ENCODE measurements at places on chromosomes 6 and 20.

GRCh38 chr6:99602520-99603420 is 3.9 kb upstream of the PRDM13 start:
- no peaks in the 10 kb centered on the region for H3K36me3 ChIP-seq
- no peak for DNase-seq
- H3K27me3 ChIP-seq = peaks cover 39% of the 10 kb centered on the region
- peak overlapping the region; percentile 39 for H3K4me3 ChIP-seq
- H3K4me1 ChIP-seq = peaks cover 25% of the 10 kb centered on the region

DNA sequence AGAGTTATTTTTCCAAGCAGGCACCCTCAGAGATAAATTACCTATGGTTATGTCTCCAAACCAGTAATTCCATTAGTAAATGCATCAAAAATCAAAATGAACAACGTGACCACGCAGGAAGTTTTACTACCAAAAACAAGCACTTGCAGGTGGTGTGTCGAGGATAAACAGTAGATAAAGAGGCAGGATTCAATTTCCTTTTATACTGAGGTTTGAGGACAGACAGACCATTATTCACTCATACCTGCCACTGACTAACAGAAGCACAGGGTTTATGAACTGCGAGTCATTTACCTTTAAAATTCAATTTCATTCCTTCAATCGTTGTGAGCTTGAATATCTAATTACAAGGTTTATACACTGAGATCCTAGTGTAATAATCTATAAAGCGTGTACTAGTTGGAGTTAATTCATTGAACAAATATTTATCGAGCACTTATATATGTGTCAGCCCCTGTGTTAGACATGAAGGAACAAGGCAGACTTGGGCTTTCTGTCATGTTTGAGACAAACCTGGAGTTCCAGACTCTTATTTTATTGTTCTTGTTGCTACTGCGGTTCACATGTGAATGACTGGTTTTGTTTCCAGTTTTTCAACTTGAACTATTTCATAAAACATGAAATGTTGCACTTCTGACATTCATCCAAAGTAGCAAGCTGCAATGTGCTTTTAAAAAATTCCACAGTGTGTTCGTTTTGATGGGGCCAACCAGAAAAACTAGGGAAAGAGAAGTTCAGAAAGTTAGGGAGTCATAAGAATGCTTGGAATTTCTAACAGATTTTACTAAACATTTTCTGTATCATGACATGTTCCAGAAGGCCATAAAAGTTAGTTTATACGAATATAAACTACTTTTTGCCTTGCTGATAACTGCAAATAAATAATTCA is 205.6 kb downstream of the UST start:
- H3K4me1 ChIP-seq = no peaks in the 10 kb centered on the region
- DNase-seq = no peak
- H3K27me3 ChIP-seq = no peaks in the 10 kb centered on the region
- H3K4me3 ChIP-seq = no peak overlapping the region
- H3K36me3 ChIP-seq = no peaks in the 10 kb centered on the region

DNA sequence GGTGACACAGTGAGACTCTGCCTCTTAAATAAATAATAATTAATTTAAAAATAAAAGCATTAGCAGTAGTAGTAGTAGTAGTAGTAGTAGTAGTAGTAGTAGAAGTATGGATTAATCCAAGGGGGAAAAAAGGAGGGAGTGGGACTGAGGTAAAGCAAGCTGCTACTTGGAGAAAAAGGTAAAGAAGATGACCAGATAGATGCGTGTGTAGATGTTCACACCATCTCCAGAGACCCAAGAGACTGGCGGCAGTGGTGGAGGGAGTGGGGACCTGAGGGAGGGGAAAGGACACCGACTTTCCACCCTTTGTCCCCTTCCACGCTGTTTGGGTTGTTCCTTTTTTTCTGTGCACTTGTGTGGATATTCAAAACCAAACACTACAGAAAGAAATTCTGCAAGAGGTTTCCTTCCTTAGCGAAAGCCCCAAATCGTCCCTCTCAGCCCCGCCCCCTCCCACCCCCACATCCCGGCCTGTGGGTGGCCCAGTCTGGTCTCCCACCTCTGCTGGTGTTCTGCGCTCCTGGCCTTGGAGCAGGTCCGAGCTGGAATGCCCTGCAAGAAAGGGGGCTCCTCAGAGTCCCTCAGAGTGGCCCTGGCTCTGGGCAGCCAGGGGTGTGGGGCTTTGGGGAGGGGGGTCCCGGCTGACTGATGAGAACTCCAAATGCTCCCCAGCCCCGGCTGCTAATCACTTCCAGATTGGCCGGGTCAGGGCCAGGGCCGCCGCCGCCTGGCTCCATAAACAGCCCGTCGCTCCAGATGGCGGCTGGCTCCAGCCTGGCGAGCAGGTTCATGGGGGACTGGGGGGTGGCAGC is 60.2 kb downstream of the UBE2V1 start:
- no peak for DNase-seq
- H3K4me3 ChIP-seq = no peak overlapping the region
- peaks cover 30% of the 10 kb centered on the region for H3K4me1 ChIP-seq
- no peak overlapping the region for H3K27ac ChIP-seq
- no peaks in the 10 kb centered on the region for H3K27me3 ChIP-seq

GRCh38 chr6:15266423-15266996 is 20.6 kb downstream of the JARID2 start:
- no peak overlapping the region for H3K4me3 ChIP-seq
- no peaks in the 10 kb centered on the region for H3K36me3 ChIP-seq
- no peak for DNase-seq
- H3K27me3 ChIP-seq = no peaks in the 10 kb centered on the region
- H3K4me1 ChIP-seq = peaks cover 68% of the 10 kb centered on the region

- H3K27me3 ChIP-seq = no peaks in the 10 kb centered on the region
- DNase-seq = no peak
- H3K4me1 ChIP-seq = peaks cover 36% of the 10 kb centered on the region
- H3K36me3 ChIP-seq = peaks cover 90% of the 10 kb centered on the region
Observed at GRCh38 chr20:41408156-41408794, 41.7 kb upstream of the EMILIN3 start.

DNA sequence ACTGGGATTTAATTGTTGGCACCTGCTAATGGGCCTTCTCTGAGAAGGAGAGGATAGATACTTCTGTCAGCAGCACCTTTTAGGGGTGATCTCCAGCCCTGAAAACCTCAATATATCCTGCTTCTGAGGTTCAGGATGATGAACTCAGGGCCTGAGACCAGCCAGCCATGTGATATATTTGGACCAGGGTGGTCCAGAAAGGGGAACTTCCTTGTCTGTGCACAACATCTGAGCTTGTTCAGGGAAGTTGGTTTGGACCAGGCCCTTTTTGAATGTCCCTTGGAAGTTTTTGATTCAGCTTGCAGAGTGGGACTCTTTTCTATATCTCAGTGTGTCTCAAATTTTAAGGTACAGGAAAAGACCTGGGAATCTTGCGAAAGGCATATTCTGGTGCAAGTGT is 85.8 kb downstream of the GFRA4 start:
- H3K27me3 ChIP-seq = no peaks in the 10 kb centered on the region
- no peaks in the 10 kb centered on the region for H3K4me1 ChIP-seq
- H3K27ac ChIP-seq = no peak overlapping the region
- H3K36me3 ChIP-seq = peaks cover 84% of the 10 kb centered on the region

GRCh38 chr20:62141397-62142251 is 1.6 kb downstream of the PSMA7 start:
- no peaks in the 10 kb centered on the region for H3K27me3 ChIP-seq
- H3K4me1 ChIP-seq = peaks cover 38% of the 10 kb centered on the region
- no peak for DNase-seq

- H3K4me3 ChIP-seq = no peak overlapping the region
- no peak overlapping the region for H3K27ac ChIP-seq
- no peaks in the 10 kb centered on the region for H3K4me1 ChIP-seq
- peak; percentile 65 for DNase-seq
Observed at GRCh38 chr20:33933469-33933909, 60.2 kb upstream of the RALY start.

GRCh38 chr6:162666246-162666645 is 61.3 kb downstream of the PRKN start:
- H3K4me1 ChIP-seq = peaks cover 15% of the 10 kb centered on the region
- H3K36me3 ChIP-seq = no peaks in the 10 kb centered on the region
- no peaks in the 10 kb centered on the region for H3K27me3 ChIP-seq
- DNase-seq = no peak
- H3K27ac ChIP-seq = no peak overlapping the region

DNA sequence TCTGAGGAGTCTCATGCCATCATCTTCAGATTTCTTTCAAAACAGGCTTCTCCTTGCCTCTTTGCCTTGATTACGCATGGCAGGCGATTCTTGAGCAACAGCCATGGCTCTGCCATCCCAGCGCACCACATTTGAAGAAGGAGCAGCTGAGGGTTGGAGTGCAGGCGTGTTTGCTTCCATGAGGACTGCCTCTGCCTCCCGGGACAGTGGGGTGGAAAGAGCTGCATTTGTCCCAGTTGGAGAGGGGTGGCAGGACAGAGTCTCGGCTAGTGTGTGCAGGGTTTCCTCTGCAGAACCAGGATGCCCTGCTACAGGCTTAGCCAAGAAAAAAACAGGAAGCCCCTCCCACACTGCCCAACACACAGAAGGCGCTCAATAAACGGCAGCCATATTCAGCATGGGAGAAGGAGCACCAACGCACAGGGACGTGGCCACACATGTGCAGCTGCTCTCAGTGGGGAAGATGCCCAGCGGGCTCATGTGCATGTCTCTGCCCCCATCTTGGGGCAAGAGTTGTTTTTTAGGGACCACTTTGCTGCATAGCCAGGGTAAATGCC is 36.6 kb downstream of the IRF4 start:
- H3K4me1 ChIP-seq = no peaks in the 10 kb centered on the region
- no peak for DNase-seq
- no peak overlapping the region for H3K27ac ChIP-seq
- H3K27me3 ChIP-seq = no peaks in the 10 kb centered on the region
- no peaks in the 10 kb centered on the region for H3K36me3 ChIP-seq
- H3K4me3 ChIP-seq = no peak overlapping the region

DNA sequence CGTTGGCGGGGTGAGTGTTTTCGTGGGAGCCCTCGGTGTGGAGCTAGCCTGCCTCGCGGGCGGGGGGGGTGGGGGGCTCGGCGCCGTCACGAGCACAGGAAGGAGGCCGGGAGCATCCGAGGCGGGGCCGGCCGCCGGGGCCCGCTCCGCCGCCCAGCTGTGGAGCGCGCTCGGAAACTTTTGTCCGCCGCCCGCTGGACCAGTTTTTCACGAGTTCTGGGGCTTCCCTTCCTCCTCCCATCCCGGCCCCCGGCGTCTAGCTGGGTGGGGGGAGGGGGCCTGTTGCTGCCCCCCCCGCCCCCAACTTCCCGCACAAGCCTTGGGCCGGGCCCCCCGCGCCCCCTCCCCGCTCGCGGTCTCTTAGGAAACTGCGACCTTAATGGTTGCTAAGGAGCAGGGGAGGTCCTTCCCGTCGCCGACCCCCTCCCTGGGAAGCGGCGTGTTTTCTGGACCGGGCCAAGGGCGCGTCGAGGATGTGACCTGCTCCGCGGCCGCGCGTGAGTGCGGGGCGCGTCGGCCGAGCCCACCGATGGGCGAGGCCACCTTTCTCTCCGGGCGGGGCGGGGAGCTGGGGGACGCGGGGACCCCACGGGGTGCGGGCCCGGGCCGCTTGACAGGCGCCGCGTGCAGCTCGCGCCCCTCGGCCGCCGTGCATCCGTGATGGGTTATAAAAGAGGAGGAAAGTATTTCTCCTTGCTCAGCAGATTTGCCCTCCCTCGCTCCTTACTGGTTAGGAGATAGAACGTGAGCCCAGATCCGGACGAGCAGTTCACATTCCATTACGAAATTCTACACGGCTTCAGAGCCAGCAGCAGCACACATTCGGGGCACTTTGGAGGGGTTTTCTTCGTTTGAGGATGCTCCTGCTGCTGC is 1.4 kb downstream of the RREB1 start:
- H3K4me3 ChIP-seq = peak overlapping the region; percentile 87
- no peaks in the 10 kb centered on the region for H3K27me3 ChIP-seq
- DNase-seq = peak; percentile 64
- H3K36me3 ChIP-seq = no peaks in the 10 kb centered on the region

DNA sequence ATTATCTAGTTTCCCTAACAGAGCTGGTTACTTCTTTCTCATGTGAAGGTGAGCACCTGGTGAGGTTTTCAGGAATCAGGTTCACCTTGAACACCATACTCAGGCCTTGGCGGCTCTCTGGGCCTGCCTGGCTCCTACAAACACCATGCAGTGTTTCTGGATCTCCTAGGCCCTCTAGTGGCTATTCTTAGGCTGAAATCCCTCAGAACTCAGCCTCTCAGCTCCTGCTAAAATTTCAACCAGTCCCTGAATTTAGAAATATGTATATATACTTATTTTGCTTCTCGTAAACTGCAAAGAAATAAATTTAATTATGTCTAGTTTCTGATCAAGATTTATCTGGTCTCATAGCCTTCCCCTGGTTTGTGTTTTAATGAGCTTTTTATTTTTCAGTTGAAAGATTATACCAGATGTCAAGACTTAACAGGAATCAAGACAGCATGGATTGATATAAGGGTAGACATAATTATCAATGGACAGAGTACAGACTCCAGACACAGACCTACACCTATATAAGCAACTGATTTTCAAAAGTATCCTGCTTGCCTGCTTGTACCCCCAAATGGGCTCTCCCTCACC is 55.9 kb downstream of the ANKEF1 start:
- DNase-seq = peak; percentile 46
- H3K27ac ChIP-seq = no peak overlapping the region
- peaks cover 3% of the 10 kb centered on the region for H3K27me3 ChIP-seq
- no peak overlapping the region for H3K4me3 ChIP-seq
- H3K36me3 ChIP-seq = no peaks in the 10 kb centered on the region
- H3K4me1 ChIP-seq = no peaks in the 10 kb centered on the region

DNA sequence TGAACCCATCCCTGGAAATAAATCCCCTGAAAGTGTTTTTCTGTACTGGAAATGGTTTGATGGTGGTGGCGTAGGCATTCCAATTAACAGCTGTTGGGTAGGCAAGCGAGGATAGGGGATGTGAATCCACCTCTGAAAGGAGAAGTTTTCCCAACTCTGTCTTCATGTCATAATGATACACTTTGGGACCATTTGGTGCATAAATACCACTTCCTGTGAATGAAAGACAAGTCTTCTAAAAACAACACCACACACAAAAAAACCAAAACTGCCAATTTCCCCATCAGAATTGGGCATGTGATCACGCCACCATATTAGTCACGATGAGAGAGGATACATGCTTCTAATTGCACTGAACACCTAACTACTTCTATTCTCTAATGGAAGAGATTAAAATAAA is 6.4 kb downstream of the VNN2 start:
- no peaks in the 10 kb centered on the region for H3K36me3 ChIP-seq
- no peaks in the 10 kb centered on the region for H3K4me1 ChIP-seq
- no peak overlapping the region for H3K27ac ChIP-seq
- H3K4me3 ChIP-seq = no peak overlapping the region
- DNase-seq = no peak

DNA sequence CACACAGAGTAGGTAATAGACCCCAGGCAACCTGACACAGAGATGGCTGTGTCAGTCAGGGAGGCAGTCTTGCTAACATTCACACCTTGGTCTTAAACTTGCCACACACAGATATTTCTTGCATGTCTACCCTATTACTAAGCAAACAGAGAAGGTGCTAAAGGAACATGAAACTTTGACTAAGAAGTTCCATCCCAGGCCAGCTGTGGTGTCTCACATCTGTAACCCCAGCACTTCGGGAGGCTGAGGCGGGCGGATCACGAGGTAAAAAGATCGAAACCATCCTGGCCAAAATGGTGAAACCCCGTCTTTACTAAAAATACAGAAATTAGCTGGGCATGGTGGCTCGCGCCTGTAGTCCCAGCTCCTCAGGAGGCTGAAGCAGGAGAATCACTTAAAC is 222.4 kb upstream of the JARID2 start:
- no peaks in the 10 kb centered on the region for H3K36me3 ChIP-seq
- no peak overlapping the region for H3K27ac ChIP-seq
- DNase-seq = no peak
- H3K27me3 ChIP-seq = no peaks in the 10 kb centered on the region
- H3K4me3 ChIP-seq = no peak overlapping the region

Data from heart right ventricle (tissue), 16 donors.